Neural progenitor cell (in vitro differentiated cells): ENCODE measurements at places on chromosomes 16 and 17.
A peak's percentile ranks its signal among the peaks of the same experiment; 100 is the strongest.

GRCh38 chr17:71600137-71600789 is 520.6 kb upstream of the SOX9 start:
- no peak for DNase-seq
- no peaks in the 10 kb centered on the region for H3K27me3 ChIP-seq
- no peak overlapping the region for H3K27ac ChIP-seq
- H3K36me3 ChIP-seq = no peaks in the 10 kb centered on the region
- no peaks in the 10 kb centered on the region for H3K4me1 ChIP-seq

GRCh38 chr17:6454495-6455320 is 10.5 kb downstream of the PIMREG start:
- no peak overlapping the region for H3K27ac ChIP-seq
- peaks cover 43% of the 10 kb centered on the region for H3K4me1 ChIP-seq
- no peaks in the 10 kb centered on the region for H3K27me3 ChIP-seq
- H3K36me3 ChIP-seq = no peaks in the 10 kb centered on the region
- H3K4me3 ChIP-seq = peak overlapping the region; percentile 42
- peak; percentile 60 for DNase-seq

DNA sequence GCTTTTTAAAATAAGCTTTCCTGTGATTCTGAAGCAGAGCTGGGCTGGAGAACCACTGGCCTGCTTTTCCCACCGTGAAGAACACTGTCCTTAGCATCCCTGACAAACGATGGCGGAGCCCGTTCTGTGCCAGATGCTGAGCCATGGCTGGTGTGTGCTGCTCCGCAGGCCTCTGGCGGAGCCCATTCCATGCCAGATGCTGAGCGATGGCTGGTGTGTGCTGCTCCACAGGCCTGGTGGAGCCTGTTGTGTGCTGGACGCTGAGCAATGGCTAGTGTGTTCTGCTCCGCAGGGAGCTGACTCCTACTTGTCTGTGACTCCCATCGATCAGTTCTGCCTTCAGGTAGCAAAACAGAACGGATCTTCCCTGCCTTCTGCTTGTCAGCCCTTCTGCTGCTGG is 4.3 kb downstream of the ENDOV start:
- no peaks in the 10 kb centered on the region for H3K36me3 ChIP-seq
- DNase-seq = no peak
- H3K27ac ChIP-seq = no peak overlapping the region
- no peak overlapping the region for H3K4me3 ChIP-seq
- H3K27me3 ChIP-seq = peaks cover 6% of the 10 kb centered on the region

- peak overlapping the region; percentile 97 for H3K4me3 ChIP-seq
- peaks cover 23% of the 10 kb centered on the region for H3K27me3 ChIP-seq
Measured at GRCh38 chr16:58027161-58027915, 1.8 kb downstream of the MMP15 start.

- DNase-seq = no peak
- no peaks in the 10 kb centered on the region for H3K4me1 ChIP-seq
- no peak overlapping the region for H3K4me3 ChIP-seq
Measured at GRCh38 chr16:70657956-70658355, 11.6 kb downstream of the IL34 start.

GRCh38 chr17:63150994-63151464 is 185.0 kb downstream of the TANC2 start:
- H3K4me1 ChIP-seq = peaks cover 47% of the 10 kb centered on the region
- peak overlapping the region; percentile 72 for H3K27ac ChIP-seq
- peak overlapping the region; percentile 23 for H3K4me3 ChIP-seq
- peak; percentile 38 for DNase-seq
- H3K36me3 ChIP-seq = no peaks in the 10 kb centered on the region

DNA sequence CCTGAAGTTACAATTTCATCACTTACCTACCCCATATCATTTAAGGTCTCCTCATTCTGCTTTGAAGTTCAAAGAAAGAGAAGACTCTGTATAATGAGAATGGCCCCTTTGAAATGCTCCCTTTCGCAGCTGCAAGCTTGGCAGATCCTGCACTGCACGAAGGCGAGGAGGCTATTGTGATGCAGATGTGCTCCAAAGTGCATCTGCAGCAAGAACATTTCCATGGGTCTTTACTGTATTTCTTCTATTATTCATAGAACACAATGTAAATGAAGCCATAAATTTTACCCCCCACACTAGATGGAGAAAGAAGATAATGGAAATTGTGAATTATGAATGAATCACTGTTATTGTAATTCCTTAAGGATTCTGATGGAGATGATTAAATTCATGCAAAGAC is 178.7 kb downstream of the CHD9NB start:
- no peaks in the 10 kb centered on the region for H3K36me3 ChIP-seq
- peak; percentile 62 for DNase-seq
- no peaks in the 10 kb centered on the region for H3K27me3 ChIP-seq
- H3K27ac ChIP-seq = no peak overlapping the region
- no peak overlapping the region for H3K4me3 ChIP-seq

GRCh38 chr16:85401917-85402766 is 211.0 kb upstream of the GSE1 start:
- DNase-seq = no peak
- H3K4me1 ChIP-seq = peaks cover 7% of the 10 kb centered on the region
- H3K4me3 ChIP-seq = no peak overlapping the region
- no peaks in the 10 kb centered on the region for H3K27me3 ChIP-seq
- no peaks in the 10 kb centered on the region for H3K36me3 ChIP-seq

GRCh38 chr17:37098910-37099664 is 150.3 kb downstream of the AATF start:
- H3K4me1 ChIP-seq = peaks cover 4% of the 10 kb centered on the region
- no peak for DNase-seq
- no peaks in the 10 kb centered on the region for H3K36me3 ChIP-seq
- H3K4me3 ChIP-seq = no peak overlapping the region
- no peaks in the 10 kb centered on the region for H3K27me3 ChIP-seq
- H3K27ac ChIP-seq = no peak overlapping the region

GRCh38 chr16:9260666-9261065 is 169.2 kb downstream of the HAPSTR1 start:
- no peaks in the 10 kb centered on the region for H3K27me3 ChIP-seq
- no peak overlapping the region for H3K4me3 ChIP-seq
- no peaks in the 10 kb centered on the region for H3K4me1 ChIP-seq
- no peaks in the 10 kb centered on the region for H3K36me3 ChIP-seq

GRCh38 chr16:75913958-75914357 is 187.7 kb upstream of the CPHXL start:
- no peaks in the 10 kb centered on the region for H3K4me1 ChIP-seq
- no peaks in the 10 kb centered on the region for H3K36me3 ChIP-seq
- no peak overlapping the region for H3K27ac ChIP-seq
- no peak for DNase-seq
- no peak overlapping the region for H3K4me3 ChIP-seq

DNA sequence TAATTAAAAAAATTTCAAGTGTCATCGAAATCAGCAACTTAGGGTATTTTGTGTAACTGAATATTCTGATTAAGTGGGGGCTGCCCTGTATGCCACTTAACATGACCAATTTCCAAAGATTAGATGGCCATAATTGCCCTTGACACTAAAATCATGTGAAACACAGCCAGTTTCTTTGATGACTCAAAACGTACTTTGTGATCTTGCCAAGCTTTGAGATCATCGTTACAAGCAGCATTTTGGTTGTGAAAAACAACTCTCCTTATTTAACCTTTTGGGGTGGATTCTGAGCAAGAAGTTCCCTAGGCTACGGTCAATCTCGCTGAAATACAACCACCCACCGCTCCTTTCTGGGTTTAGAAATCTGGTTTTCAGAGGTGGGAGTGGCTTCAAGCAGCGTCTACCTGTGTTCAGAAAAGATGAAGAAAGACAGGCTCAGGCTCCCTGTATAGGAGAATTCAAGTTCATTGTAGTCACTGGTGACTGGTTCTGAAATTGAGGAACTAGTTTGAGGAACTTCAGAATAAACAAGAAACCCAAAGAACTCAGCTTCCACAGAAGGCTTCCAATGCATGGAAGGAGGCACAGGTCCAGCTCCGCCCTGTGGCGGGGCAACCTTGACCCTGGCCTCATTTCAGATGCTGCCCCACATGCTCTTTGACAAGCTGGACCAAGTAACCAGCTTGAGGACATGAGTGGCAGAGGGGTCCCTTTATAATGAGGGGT is 9.4 kb downstream of the MAP3K14 start:
- no peak overlapping the region for H3K27ac ChIP-seq
- H3K36me3 ChIP-seq = no peaks in the 10 kb centered on the region
- peaks cover 7% of the 10 kb centered on the region for H3K4me1 ChIP-seq
- no peak for DNase-seq
- H3K27me3 ChIP-seq = no peaks in the 10 kb centered on the region
- no peak overlapping the region for H3K4me3 ChIP-seq

- H3K27ac ChIP-seq = peak overlapping the region; percentile 90
- DNase-seq = peak; percentile 48
- H3K4me3 ChIP-seq = peak overlapping the region; percentile 10
Measured at GRCh38 chr17:48002266-48002915, 31.5 kb downstream of the CDK5RAP3 start.

GRCh38 chr17:47720754-47721533 is 12.1 kb upstream of the TBX21 start:
- no peaks in the 10 kb centered on the region for H3K4me1 ChIP-seq
- peak; percentile 48 for DNase-seq
- no peak overlapping the region for H3K4me3 ChIP-seq
- H3K36me3 ChIP-seq = no peaks in the 10 kb centered on the region

DNA sequence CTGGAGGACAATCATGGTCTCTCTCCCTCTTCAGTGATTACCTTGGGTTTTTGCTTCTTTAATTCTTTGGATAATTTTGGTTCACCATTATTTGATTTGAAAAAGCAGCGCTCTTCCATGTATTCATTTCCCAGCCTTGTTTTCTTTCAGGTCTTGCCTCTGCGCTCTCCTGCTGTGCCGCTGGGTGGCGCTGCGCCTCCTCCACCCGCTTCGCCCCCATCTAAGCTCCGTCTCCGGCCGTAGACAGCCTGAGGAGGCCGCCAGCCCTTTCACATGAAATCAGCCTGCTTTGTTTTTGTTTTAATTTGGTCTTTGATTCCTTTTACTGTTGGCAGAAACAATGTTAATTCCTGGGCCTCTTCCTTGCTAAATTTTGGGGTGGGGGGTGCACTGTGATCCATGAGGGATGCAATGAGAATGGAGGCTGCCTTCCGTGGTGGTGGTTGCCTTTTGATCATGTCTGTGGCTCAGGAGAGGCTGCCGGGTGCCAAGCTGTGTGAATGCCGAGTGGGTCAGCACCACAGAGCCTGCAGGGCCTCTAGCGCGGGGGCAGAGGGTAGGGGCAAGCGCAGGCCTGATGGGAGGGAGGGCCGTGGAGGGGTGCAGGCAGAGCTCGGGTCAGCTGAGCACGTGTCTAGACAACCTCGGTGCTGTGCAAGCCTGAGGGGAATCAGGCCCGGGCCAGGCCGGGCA is 64.1 kb downstream of the PLD6 start:
- H3K27ac ChIP-seq = no peak overlapping the region
- no peak overlapping the region for H3K4me3 ChIP-seq
- no peaks in the 10 kb centered on the region for H3K36me3 ChIP-seq
- H3K27me3 ChIP-seq = no peaks in the 10 kb centered on the region

DNA sequence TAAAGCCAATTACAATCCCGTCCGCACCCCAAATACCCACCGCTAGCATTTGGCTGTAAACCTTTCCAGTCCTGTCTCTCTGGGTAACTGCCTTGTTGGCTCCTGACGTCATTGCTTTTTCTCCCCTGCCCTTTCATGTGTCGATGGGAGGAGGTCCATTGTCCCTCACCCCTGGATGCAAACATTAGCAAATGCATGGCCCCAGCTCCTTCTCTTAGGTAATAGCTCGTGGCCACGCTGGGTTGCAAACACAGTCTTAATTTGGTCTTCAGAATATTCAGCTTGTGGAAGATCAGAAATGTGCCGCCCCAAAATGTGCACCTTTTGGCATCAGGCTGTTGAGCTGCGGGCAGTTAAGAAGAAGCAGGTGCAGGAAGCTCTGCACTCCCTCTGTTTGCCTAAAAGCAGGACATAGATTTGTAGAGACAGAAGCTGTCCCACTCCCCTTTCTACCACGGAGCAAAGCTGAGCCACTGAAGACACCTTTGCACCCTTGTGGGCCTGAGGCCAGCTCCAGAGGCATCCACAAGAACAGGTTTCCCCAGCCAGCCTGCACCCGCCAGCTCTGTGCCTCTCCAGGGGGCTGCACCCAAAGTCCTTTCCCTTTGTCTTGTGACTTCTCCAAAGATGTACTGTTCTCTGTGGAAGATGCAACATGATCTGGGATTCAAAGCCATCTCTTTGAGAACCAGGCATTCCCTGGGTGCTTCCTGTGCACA is 127.3 kb downstream of the MGAT5B start:
- no peak overlapping the region for H3K4me3 ChIP-seq
- no peaks in the 10 kb centered on the region for H3K27me3 ChIP-seq
- H3K36me3 ChIP-seq = no peaks in the 10 kb centered on the region
- H3K4me1 ChIP-seq = peaks cover 47% of the 10 kb centered on the region
- DNase-seq = peak; percentile 50

DNA sequence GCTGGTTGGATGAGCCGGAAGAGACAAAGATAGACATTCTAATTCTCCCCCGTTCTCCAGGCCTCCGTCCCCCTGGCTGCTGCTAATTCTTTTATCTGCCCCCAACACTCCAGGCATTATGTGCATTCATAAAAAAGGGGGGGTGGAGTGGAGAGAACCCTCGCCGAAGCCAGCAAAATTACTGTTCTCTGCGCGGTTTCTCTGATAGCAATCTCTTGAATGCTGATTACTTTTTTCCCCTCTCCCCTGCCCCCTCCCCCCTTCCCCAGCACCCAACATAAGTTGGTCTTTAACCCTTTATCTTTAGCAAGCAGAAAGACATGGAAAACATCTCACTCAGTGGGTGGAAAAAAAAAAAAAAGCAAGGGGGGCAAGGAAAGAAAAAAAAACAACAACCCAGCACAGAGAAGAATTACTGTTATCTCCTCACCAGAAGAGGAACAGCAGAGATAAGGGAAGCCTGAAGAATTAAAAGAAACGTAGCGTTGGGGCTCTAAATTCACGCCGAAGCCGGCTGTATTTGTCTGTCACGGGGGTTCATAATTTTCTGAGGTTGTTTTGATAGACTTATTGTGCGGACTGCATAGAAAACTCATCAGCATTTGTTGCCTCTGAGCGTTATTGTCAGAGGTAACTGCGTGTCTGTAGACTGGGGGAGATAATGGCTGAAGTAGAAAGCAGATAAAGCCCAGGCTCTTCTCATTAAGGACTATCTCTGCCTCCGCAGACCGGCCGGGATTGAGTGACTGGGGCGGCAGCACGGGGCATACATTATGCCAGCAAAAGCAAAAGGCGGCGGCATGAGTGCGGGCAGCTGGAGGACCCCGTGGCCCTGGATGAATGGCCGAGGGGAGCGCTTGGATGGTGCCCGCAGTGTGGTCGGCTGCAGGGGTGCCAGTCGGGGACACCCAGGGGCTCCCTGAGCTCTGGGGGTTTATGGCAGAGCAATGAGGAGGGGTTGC is 126.9 kb downstream of the MRM1 start:
- no peak overlapping the region for H3K27ac ChIP-seq
- peaks cover 59% of the 10 kb centered on the region for H3K4me1 ChIP-seq
- H3K36me3 ChIP-seq = no peaks in the 10 kb centered on the region
- DNase-seq = no peak

- no peaks in the 10 kb centered on the region for H3K36me3 ChIP-seq
Measured at GRCh38 chr17:44146375-44147346, 4.9 kb downstream of the HROB start.

DNA sequence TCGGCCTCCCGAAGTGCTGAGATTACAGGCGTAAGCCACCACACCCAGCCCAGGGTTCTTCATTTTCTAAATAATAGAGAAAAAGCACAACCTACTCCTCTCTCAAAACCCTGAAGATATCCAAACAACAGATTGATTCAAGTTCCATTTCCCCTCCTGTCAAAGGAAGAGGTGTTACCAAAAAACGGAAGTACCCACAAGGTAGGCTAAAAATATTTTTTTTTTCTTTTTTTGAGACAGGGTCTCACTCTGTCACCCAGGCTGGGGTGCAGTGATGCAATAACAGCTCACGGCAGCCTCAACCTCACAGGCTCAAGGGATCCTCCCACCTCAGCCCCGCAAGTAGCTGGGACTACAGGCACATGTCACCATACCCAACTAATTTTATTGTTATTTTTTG is 18.9 kb downstream of the UTP6 start:
- H3K36me3 ChIP-seq = peaks cover 5% of the 10 kb centered on the region
- no peak overlapping the region for H3K4me3 ChIP-seq
